Naive thymus-derived CD8-positive, alpha-beta T cell (primary cell): ENCODE measurements at places on chromosomes 12 and 14. TPM values are rescaled to one million over a fixed set of nuclear protein-coding genes. Genes with fewer than 3 reads are reported as not detected.

Gene ITGB7
- total RNA-seq, result 353 TPM

Gene NAV3
- total RNA-seq, result not detected

Gene CEP128
- total RNA-seq, result 8.7 TPM

Gene IL31
- not detected for total RNA-seq

Gene IQSEC3
- total RNA-seq, result 13.9 TPM

Gene TPPP2
- not detected for total RNA-seq

GRCh38 chr12:63075376-63076060 is 75.5 kb downstream of the AVPR1A start:
- DNase-seq, result no peak
- H3K27me3 ChIP-seq, result no peaks in the 10 kb centered on the region
- H3K4me1 ChIP-seq, result no peaks in the 10 kb centered on the region
- H3K27ac ChIP-seq, result no peak overlapping the region
- no peak overlapping the region for H3K4me3 ChIP-seq

DNA sequence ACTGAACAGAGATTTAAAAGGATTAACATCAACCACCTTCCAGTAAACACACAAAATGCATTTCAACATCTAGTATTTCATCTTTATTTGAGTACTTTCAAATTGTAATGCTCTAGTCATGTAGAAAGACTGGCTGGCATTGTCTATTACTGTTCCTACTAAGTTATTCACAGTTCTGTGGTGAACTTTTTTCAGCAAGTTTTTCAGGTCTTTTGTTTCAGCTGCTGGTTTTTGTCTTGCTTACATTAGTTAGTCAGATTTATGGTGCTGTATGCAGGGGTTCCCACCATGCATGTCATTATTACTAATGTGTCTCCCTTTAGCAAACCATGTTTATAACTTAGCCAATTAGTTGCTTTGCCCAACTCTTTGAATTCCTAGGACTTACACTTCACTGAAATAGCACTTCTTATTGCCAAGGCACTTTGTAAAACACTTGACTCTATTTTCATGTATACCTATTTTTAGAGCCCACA is 253.4 kb upstream of the KITLG start:
- no peak overlapping the region for H3K4me3 ChIP-seq
- no peak overlapping the region for H3K27ac ChIP-seq
- no peaks in the 10 kb centered on the region for H3K27me3 ChIP-seq
- H3K4me1 ChIP-seq, result no peaks in the 10 kb centered on the region
- H3K36me3 ChIP-seq, result no peaks in the 10 kb centered on the region
- no peak for DNase-seq

GRCh38 chr14:65850429-65851135 is 438.1 kb downstream of the FUT8 start:
- peaks cover 70% of the 10 kb centered on the region for H3K4me1 ChIP-seq
- no peaks in the 10 kb centered on the region for H3K36me3 ChIP-seq
- H3K27ac ChIP-seq, result peak overlapping the region; percentile 88
- H3K27me3 ChIP-seq, result no peaks in the 10 kb centered on the region
- peak overlapping the region; percentile 72 for H3K4me3 ChIP-seq

DNA sequence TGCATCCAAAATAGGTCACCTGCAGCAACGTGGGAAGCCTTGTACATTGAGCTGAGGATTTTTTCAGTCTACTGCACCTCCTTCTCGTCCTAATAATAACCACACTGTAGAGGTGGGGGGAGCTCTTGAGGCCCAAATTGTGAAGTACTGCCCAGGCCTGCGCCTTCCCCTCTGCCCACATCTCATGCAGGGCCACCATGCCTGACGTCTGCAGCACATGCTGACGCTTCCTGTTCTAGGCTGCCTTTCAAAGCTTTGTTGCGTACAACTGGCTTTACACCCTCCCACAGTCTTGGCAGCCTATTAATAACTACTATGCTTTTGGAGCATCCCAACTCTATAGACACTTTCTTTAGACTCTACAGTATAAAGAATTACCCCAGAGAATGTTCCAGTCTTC is 26.5 kb upstream of the TTC7B start:
- no peaks in the 10 kb centered on the region for H3K36me3 ChIP-seq
- H3K4me3 ChIP-seq, result no peak overlapping the region
- no peak overlapping the region for H3K27ac ChIP-seq
- no peak for DNase-seq
- peaks cover 9% of the 10 kb centered on the region for H3K27me3 ChIP-seq

GRCh38 chr12:50120521-50120920 is 8.5 kb downstream of the COX14 start:
- no peak overlapping the region for H3K27ac ChIP-seq
- no peaks in the 10 kb centered on the region for H3K27me3 ChIP-seq
- peaks cover 88% of the 10 kb centered on the region for H3K36me3 ChIP-seq
- no peak overlapping the region for H3K4me3 ChIP-seq
- no peak for DNase-seq

- H3K27me3 ChIP-seq, result no peaks in the 10 kb centered on the region
- H3K36me3 ChIP-seq, result peaks cover 15% of the 10 kb centered on the region
- peak overlapping the region; percentile 63 for H3K27ac ChIP-seq
- no peak for DNase-seq
- no peak overlapping the region for H3K4me3 ChIP-seq
Measured at GRCh38 chr14:50047274-50047676, 69.1 kb downstream of the VCPKMT start.

DNA sequence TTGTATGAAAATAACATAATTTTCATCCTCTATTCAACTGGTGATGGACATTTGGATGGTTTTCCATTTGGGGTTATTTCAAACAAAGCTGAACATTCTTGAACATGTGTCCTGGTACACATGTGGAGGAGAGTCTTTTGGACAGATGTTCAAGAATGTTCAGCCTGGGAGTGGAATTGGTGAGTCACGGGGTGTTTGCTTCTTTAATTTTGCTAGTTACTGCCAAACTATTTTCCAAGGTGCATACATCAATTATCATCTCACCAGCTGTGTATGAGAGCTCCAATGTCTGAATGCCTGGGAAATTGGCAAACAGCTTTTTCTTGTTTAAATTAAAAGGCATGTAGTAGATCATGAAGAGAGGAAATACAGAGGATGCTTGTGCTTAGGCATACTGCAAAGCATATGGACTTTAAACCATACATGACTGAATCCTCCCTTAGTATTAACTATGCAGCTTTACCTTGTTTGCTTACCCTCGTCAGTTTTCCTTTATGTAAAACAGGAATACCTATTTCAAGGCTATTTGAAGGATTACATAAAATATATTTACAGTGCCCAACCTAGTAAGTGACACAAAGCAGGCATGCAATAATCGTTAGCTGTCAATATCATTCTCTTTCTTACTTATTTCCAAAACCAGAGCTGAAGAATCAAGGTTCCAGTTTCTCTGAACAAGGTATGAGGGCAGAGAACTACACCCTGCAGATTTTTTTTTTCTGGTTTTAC is 152.1 kb downstream of the ITPR2 start:
- peaks cover 1% of the 10 kb centered on the region for H3K4me1 ChIP-seq
- H3K27ac ChIP-seq, result peak overlapping the region; percentile 79
- no peak overlapping the region for H3K4me3 ChIP-seq
- peaks cover 57% of the 10 kb centered on the region for H3K36me3 ChIP-seq
- DNase-seq, result no peak

- H3K27ac ChIP-seq, result no peak overlapping the region
- H3K4me3 ChIP-seq, result no peak overlapping the region
- no peaks in the 10 kb centered on the region for H3K27me3 ChIP-seq
- no peak for DNase-seq
- H3K4me1 ChIP-seq, result no peaks in the 10 kb centered on the region
Measured at GRCh38 chr14:66405158-66405557, 81.0 kb upstream of the CCDC196 start.

- H3K4me3 ChIP-seq, result no peak overlapping the region
- DNase-seq, result no peak
- H3K36me3 ChIP-seq, result no peaks in the 10 kb centered on the region
- no peak overlapping the region for H3K27ac ChIP-seq
Measured at GRCh38 chr14:71204768-71205167, 297.5 kb downstream of the PCNX1 start.

DNA sequence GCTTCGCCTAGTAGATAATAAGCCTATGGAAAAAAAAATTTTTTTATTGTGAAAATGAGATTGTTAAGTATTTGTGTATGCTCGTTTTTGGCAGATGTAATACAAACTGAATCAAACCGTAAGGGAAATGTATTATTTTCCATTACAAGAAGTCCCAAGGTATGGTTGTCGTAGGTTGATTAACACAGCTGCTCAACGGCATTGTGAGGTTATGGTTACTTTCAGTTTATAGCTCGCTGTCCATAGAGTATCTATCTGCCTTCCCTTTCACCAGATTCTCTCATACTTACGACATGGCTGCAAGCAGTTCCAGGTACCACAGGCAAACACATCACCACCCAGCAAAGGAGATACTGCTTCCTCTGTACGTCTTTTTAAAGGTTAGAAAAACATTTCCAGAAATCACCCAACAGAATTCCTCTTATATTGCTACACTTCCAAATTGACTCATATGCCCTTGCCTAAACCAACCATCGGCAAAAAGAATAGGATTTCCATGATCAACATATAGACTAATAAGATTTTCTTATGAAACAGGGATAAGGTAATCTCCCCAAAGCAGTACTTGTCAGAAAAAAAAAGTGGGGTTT is 338.6 kb downstream of the SYT1 start:
- H3K4me3 ChIP-seq, result no peak overlapping the region
- no peak overlapping the region for H3K27ac ChIP-seq
- no peaks in the 10 kb centered on the region for H3K36me3 ChIP-seq
- H3K27me3 ChIP-seq, result no peaks in the 10 kb centered on the region

- no peak for DNase-seq
- H3K4me1 ChIP-seq, result peaks cover 15% of the 10 kb centered on the region
- no peaks in the 10 kb centered on the region for H3K27me3 ChIP-seq
- H3K4me3 ChIP-seq, result peak overlapping the region; percentile 78
Measured at GRCh38 chr12:51424094-51424661, 453 bp upstream of the SLC4A8 start.

GRCh38 chr12:80419644-80420043 is 24.4 kb upstream of the PTPRQ start:
- H3K4me1 ChIP-seq, result no peaks in the 10 kb centered on the region
- DNase-seq, result no peak
- H3K4me3 ChIP-seq, result no peak overlapping the region
- H3K27me3 ChIP-seq, result no peaks in the 10 kb centered on the region
- no peak overlapping the region for H3K27ac ChIP-seq
- H3K36me3 ChIP-seq, result no peaks in the 10 kb centered on the region

DNA sequence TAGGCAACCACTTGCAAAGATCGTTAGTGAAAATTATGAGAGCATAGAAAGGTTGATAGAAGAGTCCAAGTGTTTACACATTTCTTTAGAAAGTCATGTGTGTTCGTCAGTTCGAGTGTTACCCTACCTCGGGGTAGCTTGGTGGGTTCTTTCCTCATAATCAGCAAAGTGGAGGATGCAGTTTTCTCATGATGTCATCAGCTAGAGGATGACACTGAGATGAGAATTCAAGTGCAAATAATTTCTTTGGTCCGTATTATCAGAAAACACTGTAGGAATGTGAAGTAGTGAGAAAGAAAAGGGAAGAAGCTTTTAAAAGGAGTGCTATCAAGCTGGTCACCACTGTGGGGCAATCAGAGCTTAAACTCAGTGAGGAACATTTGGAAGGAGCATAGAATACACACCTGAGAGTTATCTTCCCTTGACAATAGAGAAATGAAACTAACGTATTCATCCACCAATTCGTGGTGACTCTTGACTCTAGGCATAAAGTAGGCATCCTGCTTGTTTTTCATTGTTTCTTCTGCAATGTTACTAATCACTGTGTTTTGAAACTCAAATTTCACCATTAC is 1340.9 kb upstream of the TMEM132C start:
- no peak overlapping the region for H3K4me3 ChIP-seq
- no peaks in the 10 kb centered on the region for H3K27me3 ChIP-seq
- H3K4me1 ChIP-seq, result no peaks in the 10 kb centered on the region

GRCh38 chr12:20211981-20212421 is 156.3 kb upstream of the PDE3A start:
- H3K4me3 ChIP-seq, result no peak overlapping the region
- DNase-seq, result no peak
- H3K27ac ChIP-seq, result no peak overlapping the region
- no peaks in the 10 kb centered on the region for H3K36me3 ChIP-seq
- no peaks in the 10 kb centered on the region for H3K4me1 ChIP-seq

DNA sequence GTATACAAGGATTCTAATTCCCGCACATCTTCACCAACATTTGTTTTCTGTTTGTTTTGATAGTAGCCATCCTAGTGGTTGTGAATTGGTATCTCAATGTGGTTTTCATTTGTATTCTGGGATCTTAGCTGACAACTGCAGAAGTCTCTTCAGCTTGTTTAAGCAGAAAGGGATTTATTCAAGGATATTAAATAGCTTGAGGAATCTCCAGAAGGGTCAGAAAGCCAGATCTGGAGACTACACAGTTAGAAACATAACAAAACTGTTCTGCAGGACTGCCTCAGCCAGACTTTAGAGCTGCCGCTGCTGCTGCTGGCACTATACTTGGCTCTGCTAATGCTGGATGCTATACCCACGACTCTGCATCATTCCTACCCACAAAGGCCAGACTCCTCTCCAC is 13.4 kb upstream of the CDKL1 start:
- no peak overlapping the region for H3K27ac ChIP-seq
- H3K4me3 ChIP-seq, result no peak overlapping the region
- no peaks in the 10 kb centered on the region for H3K27me3 ChIP-seq
- H3K4me1 ChIP-seq, result peaks cover 4% of the 10 kb centered on the region
- H3K36me3 ChIP-seq, result peaks cover 31% of the 10 kb centered on the region

GRCh38 chr12:77062846-77063461 is 2.4 kb downstream of the E2F7 start:
- DNase-seq, result no peak
- no peak overlapping the region for H3K27ac ChIP-seq
- H3K36me3 ChIP-seq, result no peaks in the 10 kb centered on the region
- H3K4me1 ChIP-seq, result peaks cover 5% of the 10 kb centered on the region
- H3K4me3 ChIP-seq, result no peak overlapping the region
- peaks cover 19% of the 10 kb centered on the region for H3K27me3 ChIP-seq

- no peak overlapping the region for H3K27ac ChIP-seq
- H3K27me3 ChIP-seq, result no peaks in the 10 kb centered on the region
- DNase-seq, result no peak
- no peak overlapping the region for H3K4me3 ChIP-seq
Measured at GRCh38 chr12:53636641-53637040, 10.5 kb upstream of the ATF7 start.

GRCh38 chr12:6266541-6266966 is 43.9 kb upstream of the PLEKHG6 start:
- no peak overlapping the region for H3K27ac ChIP-seq
- no peaks in the 10 kb centered on the region for H3K4me1 ChIP-seq
- no peak for DNase-seq
- H3K36me3 ChIP-seq, result no peaks in the 10 kb centered on the region
- H3K27me3 ChIP-seq, result no peaks in the 10 kb centered on the region
- H3K4me3 ChIP-seq, result no peak overlapping the region

GRCh38 chr14:34931206-34931605 is 51.6 kb upstream of the SRP54 start:
- DNase-seq, result peak; percentile 52
- peak overlapping the region; percentile 48 for H3K4me3 ChIP-seq
- peaks cover 28% of the 10 kb centered on the region for H3K4me1 ChIP-seq
- H3K27ac ChIP-seq, result peak overlapping the region; percentile 99
- H3K27me3 ChIP-seq, result no peaks in the 10 kb centered on the region
